ENCODE measurements at places on chromosomes 16 and 17. TPM values are rescaled to one million over a fixed set of nuclear protein-coding genes. Genes with fewer than 3 reads are reported as not detected.

Gene CES1
- total RNA-seq, result 45.2 TPM

Gene UMOD
- not detected for total RNA-seq

Gene CD300LB
- 1.2 TPM for total RNA-seq

Gene FBXL16
- total RNA-seq, result 6.5 TPM

Gene SPATA32
- total RNA-seq, result not detected

Gene PIMREG
- not detected for total RNA-seq

Gene CBFB
- 60.3 TPM for total RNA-seq

Gene CRHR1
- total RNA-seq, result 0.36 TPM

DNA sequence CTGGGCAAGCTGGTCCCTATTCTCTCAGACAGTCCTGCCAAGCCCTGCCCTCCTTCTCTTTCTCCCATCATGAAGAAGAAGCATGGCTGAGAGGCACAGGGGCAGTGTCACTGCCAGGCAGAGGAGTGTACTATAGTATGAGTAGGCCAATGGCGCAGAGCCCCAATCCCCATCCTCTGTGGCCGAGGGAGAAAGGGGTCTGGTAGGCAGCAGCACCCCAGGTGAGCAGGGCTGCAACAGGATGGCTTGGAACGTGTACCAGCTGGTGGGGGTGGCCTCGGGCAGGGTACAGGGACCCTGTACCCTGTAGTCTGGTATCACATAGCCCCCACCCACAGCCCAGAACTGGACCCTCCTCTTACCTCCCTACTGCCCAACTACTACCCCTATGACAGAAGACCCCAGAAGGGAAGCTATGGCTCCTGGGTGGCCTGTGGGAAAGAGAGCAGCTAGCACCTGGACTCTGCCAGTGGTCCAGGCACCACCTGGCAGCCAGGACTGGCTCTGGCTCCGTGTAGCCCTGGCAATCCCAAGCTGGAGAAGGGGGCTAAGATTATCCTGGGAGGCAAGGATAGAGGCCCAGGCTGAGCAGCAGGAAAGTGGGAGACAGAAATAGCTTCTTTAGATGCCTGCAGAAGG lies 4.4 kb downstream of the SMARCD2 start:
- DNase-seq, result no peak

DNA sequence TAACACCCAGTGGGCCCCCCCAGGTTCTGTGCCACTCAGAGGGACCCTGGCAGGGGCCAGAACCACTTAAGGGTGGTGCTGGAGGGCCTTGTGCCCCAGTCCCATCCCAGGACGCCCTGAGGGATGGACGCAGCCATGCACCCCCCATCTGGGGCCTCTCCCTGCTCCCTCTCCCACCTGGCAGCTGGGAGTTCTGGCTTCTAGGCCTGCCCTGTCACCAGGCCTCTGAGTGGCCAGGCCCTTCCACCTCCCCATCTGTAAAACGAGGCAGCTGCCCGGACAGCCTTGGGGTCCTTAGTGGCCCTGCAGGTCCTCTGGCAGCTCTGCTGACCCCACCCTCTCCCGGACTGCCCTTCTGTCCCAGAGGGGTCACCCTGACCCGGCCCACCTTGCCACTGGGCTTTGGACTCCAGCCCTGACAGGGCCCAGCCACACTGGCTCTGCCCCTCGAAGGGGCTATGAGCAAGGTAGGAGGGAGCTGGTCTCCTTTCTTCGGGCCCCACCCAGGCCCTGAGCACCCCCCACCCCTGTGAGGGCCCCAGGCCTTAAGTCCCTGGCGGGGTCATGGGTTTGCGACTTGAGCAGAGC lies 12.3 kb downstream of the PAM16 start:
- DNase-seq, result no peak

DNA sequence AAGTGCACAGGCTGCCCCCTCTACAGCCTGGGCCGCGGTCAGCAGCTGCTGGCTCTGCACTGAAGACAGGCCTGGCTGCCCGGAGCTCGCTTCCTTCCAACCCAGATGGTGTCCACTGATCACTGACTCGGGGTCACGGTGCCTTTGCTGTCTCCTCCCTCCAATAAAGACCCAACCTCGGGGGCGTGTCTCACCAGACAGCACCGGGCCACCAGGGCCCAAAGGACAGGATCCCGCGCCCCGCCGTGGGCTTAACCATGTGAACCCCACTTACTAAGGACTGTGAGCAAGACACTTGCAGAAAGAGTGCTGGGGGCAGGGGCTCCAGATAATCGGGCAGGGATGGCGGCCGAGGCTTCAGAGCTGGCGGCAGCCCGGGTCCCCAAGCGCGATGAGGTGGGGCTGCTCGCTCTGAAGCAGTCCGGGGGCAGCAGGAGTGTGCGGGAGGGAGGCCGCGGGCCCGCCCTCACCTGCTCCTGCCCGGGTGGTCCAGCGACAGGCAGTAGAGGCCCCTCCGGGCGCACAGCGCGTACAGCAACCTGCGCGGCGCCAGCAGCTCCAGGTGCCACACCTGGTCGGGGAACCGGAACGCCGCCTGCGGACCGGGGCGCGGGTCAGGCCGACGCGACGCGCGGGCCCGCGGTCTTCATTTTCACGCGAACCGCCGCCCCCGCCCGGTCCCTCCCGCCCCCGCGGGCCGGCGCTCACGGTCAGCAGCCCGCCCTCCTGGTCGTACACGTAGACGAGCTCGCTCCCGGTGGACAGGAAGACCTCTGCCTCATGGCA lies 502 bp downstream of the FAAP100 start:
- no peak for DNase-seq

DNA sequence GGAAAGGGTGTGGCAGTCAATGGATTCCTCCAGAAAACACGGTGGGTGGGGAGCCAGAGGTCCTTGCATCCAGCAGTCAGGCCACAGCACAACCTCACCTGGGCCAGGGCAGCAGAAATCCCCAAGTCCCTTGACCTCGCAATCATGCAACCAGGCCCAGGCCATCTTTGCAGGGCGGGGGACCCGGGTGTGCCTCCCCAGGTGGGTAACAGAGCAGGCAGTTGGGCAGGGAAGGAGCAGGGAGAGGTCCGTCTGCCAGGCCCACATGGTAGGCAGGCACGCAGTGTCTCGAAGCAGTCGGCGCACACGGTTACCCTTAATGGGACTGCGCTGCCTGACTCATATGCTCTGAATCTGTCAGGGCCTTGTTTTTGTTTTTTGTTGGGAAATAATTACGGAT lies 153.0 kb downstream of the RBFOX3 start:
- DNase-seq, result no peak

GRCh38 chr16:83312015-83312717 lies 495.6 kb upstream of the HSBP1 start:
- no peak for DNase-seq

GRCh38 chr17:74595037-74595750 lies 3.1 kb upstream of the CD300LD start:
- no peak for DNase-seq

DNA sequence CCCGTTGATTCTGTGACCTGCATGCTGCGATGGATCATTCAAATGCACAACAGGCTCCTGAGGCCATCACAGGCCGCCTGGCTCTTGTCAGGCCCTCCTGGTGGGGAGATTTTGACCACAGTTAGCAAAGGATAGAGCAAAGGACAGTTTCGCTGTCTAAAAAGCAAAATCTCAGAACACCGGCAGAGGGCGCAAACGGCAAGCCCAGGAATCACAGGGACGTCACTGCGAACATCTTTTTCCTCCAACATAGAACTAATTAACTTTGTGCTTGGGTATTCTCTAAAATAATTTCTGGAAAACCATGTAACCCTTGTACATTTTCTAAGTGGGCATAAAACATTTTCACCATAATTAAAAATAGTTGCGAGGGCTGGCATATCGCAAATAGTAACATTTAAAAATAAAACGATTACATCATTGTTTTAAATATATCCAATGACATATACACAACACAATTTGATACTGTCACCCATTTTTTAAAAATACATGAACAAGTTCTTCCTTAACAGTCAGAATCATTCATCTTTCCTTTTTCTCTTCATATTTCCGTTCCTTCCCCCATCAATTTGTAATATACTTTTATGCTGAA lies 19.7 kb upstream of the SLC47A1 start:
- peak; percentile 80 for DNase-seq

DNA sequence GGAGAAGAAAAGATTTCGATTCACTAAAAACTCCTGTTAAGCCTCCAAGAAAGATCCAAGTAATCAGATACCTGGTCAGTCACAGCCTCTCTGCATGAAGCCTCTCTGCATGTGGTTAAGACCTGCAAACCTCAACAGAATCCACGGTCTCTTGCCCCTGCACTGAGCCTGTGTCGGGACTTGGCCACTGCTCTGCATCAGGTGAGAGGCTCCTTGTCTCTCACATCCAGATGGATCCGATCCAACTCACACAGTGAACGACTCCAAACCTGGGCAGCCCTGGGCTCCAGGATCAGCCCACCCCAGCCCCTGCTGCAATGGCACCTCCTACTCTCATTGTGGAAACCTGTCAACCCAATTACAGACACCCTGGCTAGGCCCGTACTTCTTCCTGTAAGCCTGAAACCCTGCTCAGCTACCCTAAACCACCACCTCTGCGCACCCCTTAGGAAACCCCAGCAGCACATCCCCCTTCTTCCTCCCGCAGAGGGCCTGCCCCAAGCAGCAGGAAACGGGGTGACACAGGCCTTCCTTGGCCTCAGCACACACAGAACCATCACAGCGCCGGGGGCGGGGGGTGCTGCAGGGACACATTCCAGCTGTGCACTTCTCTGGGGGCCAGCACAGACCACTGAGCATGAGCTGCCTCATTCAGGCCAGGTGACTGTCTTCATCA lies 129.5 kb downstream of the ANKRD11 start:
- no peak for DNase-seq

- DNase-seq, result peak; percentile 86
These were observed 14.1 kb upstream of the RGS9 start for GRCh38 chr17:65122836-65123756.

DNA sequence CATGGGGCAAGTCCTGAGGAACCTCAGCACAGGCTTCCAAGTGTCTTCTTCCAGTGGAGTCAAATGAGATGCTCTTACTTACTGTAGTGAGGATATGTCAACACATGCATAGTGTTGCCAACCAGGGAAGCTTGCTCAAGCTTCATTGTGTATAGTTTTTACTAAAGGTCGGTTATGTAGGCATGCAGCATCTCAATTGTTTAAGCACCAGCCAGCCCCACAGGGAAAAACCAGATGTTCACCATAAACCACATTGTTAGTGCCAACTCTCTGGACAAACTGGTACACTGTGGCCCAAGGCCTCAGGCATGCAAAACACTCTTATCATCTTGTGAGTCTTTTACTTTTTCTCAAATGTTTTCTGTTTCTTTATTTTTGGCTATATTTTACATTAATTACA lies 152.1 kb downstream of the PHKB start:
- DNase-seq, result no peak

DNA sequence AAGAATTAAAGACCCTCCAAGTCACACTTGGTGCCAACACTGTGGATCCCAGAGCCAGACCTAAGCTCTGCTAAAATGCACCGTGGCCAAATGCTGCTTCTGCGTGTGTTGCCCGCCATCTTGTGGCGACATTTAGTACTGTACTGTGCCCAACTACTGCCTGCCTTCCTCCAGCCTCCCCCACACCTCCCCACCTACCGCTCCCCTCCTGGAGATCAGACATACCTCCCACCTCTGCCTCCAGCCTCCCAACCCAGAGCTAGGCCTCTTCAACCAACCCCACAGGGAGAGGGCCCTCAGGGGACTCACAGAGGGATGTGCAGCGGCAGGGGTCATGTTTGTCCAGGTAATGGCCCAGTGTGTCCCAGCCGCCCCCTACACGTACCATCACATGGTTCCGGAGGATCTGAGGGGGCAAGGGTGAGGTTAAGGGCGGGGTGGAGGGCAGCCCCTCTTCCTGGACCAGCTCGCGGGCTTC lies 5.5 kb downstream of the GAS2L2 start:
- peak; percentile 88 for DNase-seq

- peak; percentile 69 for DNase-seq
These were observed 59.3 kb downstream of the JPH3 start for GRCh38 chr16:87661561-87661960.

DNA sequence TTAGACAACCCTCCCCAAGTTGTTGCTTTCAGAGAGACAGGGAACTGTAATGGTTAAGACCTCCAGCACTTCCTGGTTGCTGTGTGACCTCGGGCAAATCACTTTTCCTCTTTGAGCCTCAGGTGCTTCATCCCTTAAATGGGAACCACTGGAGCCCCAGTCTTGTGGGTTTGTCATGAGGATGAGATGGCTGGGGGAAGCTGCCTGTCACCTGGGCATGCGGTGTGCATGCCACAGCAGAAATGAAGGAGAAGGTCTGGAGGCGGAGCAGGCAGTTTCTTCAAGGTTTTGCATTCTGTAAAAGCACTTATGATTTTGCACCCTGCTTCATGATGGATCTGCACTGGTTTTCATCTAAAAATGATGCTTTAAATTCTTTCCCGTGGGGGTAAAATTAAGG lies 22.1 kb downstream of the NAGPA start:
- DNase-seq, result no peak

GRCh38 chr17:34485999-34486398 lies 93.4 kb upstream of the TMEM132E start:
- no peak for DNase-seq

- DNase-seq, result no peak
These were observed 13.7 kb downstream of the TIMM22 start for GRCh38 chr17:1010586-1010985.

DNA sequence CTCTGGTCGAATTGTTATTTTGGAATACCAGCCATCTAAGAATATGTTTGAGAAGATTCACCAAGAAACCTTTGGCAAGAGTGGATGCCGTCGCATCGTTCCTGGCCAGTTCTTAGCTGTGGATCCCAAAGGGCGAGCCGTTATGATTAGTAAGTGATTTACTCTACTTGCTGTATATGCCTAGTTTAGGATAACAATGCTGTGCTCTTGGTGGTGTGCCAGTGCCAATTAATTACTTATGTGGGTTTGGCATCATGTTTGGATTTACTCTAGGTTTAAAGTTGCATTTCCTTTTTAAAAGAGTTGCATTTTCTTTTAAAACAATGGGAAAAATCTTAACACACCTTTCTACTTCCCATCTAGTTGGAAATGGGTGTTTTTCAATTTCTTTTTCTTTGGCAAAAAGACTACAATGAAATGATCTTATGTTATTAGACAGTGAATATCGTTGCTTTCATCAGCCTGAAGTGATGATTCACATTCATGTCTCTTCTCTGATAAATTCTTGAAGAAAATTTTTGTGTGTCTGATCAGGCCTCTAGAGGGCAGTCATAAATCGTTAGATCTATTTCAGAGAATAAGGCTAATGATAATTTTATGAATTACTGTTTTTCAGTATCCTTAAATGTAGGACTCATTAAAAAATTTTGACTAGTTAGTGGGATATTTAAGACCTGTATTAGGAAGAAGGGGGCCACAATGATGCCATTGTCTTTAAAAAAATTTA lies 5.6 kb downstream of the SF3B3 start:
- no peak for DNase-seq

- no peak for DNase-seq
These were observed 37.0 kb downstream of the STXBP4 start for GRCh38 chr17:55005520-55005919.

- DNase-seq, result no peak
These were observed 321.9 kb upstream of the CDH5 start for GRCh38 chr16:66044556-66044955.

DNA sequence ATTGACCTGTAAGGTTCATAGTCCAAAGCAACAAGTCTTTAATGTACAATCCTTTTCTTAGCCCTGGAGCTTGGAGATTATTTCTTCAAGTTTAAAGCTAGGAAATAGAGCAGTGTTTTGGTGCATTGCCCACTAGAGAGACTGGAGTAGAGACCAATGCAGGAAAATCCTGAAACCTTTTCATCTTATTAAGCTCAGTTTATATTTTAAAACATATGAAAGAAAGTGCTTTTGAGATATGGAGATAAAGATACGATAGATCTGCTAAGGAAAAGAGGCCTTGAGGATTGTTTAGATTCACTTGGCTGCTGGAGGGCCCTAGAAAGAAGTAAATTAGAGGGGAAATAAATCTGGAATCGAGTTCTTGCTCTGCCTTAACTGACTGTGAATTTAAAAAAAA lies 212.0 kb downstream of the GRIN2A start:
- no peak for DNase-seq

Data from sciatic nerve (tissue), 2 donors.